GM23338 (cell line): ENCODE measurements at places on chromosomes 16 and 17. TPM values are rescaled to one million over a fixed set of nuclear protein-coding genes. Genes with fewer than 3 reads are reported as not detected.

OR3A3 gene
- not detected in 2 replicates for total RNA-seq

DNA sequence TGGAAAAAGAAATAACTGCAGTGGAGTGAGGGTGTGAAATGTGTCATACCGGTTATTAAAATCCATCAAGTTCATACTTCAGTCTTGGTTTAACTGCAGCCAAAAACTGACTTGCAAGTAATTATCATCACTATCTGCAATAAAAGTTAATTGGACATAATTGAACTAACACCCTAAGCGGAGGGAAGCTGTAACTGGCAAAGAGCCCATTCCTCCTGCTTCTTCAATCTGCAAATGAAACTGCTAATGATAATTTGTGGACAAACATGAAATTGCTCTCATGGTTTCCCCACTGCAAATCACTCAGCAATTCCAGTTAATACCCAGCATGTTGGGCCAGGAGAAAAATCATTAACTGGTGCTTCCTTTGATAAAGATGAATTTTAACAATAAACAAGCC, 46.5 kb downstream of the FAM222B start:
- no peaks in the 10 kb centered on the region for H3K36me3 ChIP-seq
- H3K4me3 ChIP-seq, result no peak overlapping the region
- DNase-seq, result no peak
- no peak overlapping the region for H3K27ac ChIP-seq
- no peaks in the 10 kb centered on the region for H3K27me3 ChIP-seq

- no peaks in the 10 kb centered on the region for H3K36me3 ChIP-seq
- H3K4me3 ChIP-seq, result no peak overlapping the region
- H3K27ac ChIP-seq, result no peak overlapping the region
- H3K4me1 ChIP-seq, result no peaks in the 10 kb centered on the region
These were observed 204.6 kb downstream of the SLC39A11 start for GRCh38 chr17:72887917-72888316.

WSCD1 gene
- 35.8 and 38.9 TPM in 2 replicates for total RNA-seq

OMG gene
- not detected in 2 replicates for total RNA-seq

GRCh38 chr17:732902-733720, 715 bp downstream of the TLCD3A start:
- peak overlapping the region; percentile 87 for H3K4me3 ChIP-seq
- no peak overlapping the region for H3K27ac ChIP-seq
- DNase-seq, result peak; percentile 71
- no peaks in the 10 kb centered on the region for H3K36me3 ChIP-seq
- peaks cover 7% of the 10 kb centered on the region; the same call in 1 of the 2 replicates for H3K27me3 ChIP-seq
- H3K4me1 ChIP-seq, result peaks cover 13% of the 10 kb centered on the region

DNA sequence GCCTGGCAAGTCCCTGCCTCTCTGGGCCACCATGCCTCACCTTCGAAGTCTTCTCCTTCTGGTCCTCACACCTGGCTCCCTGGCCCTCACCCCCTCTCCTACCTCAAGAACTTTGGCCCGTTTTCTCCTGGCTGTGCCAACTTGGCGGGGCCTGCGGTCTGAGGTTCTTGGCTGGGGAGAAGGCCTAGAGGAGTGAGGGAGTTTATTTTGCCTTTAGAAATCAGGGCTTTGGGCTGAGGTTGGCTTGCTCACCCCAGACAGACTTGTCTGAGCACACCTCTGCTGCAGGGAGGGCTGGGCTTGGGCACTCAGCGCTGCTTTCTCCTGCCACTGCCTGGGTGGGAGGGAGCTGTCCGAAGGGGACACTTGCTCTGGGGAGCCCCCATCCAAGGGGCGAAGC, 23.3 kb upstream of the TAC4 start:
- H3K27me3 ChIP-seq, result no peaks in the 10 kb centered on the region
- H3K36me3 ChIP-seq, result no peaks in the 10 kb centered on the region
- H3K27ac ChIP-seq, result no peak overlapping the region
- H3K4me1 ChIP-seq, result peaks cover 11% of the 10 kb centered on the region
- DNase-seq, result no peak
- no peak overlapping the region for H3K4me3 ChIP-seq

TSPAN10 gene
- total RNA-seq, result 0.31 and 0.66 TPM in 2 replicates

GAA gene
- 77.4 and 98.1 TPM in 2 replicates for total RNA-seq

DNA sequence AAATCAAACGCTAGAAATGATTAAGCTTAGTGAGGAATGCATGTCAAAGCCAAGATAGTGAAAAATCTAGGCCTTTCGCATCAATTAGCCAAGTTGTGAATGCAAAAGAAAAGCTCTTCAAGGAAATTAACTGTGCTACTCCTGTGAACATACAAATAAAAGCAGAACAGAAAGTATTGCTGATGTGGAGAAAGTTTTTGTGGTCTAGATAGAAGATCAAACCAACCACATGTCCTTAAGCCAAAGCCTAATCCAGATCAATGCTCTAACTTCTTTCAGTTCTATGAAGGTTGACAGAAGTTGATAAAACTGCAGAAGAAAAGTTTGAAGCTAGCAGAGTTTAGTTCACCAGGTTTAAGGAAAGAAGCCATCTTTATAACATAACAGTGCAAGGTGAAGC, 1044.6 kb downstream of the CDH11 start:
- H3K27me3 ChIP-seq, result no peaks in the 10 kb centered on the region
- DNase-seq, result no peak
- no peaks in the 10 kb centered on the region for H3K36me3 ChIP-seq
- no peaks in the 10 kb centered on the region for H3K4me1 ChIP-seq
- no peak overlapping the region for H3K27ac ChIP-seq

- H3K4me3 ChIP-seq, result no peak overlapping the region
- H3K27ac ChIP-seq, result no peak overlapping the region
- H3K4me1 ChIP-seq, result no peaks in the 10 kb centered on the region
- H3K36me3 ChIP-seq, result no peaks in the 10 kb centered on the region
These were observed 5.9 kb downstream of the RAB11FIP4 start for GRCh38 chr17:31397256-31397939.

GRCh38 chr17:58488428-58488890, 251 bp upstream of the HSF5 start:
- peak; percentile 27 for DNase-seq
- H3K4me1 ChIP-seq, result 0 out of 2 replicates have a peak, but pooled peaks cover 3% of the 10 kb centered on the region
- H3K36me3 ChIP-seq, result peaks cover 35% of the 10 kb centered on the region
- no peak overlapping the region for H3K4me3 ChIP-seq
- H3K27ac ChIP-seq, result no peak overlapping the region

DNA sequence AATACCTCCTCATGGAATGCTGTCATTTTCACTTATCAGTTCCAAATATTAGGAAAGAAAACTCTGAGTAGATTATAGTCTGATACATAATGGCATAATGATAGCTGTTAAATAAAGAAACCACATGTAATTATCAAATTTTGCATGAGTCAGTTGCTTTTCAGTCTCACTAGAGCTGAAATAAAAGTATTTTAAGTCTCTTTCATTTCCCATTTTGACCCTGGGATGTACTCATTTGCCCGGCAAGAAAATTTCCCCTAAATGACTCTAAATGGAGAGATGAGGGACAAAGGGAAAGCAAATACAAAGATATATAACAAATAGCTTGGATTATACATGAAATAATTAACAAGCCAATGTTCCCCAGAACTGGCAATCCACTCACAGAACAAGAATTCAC, 47.9 kb upstream of the CPHXL start:
- H3K27ac ChIP-seq, result no peak overlapping the region
- no peaks in the 10 kb centered on the region for H3K27me3 ChIP-seq
- DNase-seq, result no peak
- no peak overlapping the region for H3K4me3 ChIP-seq

NPIPB8 gene
- 0.14 TPM in 1 of 2 replicates, not detected in the other for total RNA-seq

GRCh38 chr17:47901423-47901822, 5.4 kb downstream of the SP2 start:
- peaks cover 42% of the 10 kb centered on the region for H3K4me1 ChIP-seq
- no peak for DNase-seq
- peak overlapping the region; percentile 33 for H3K4me3 ChIP-seq
- no peaks in the 10 kb centered on the region for H3K36me3 ChIP-seq
- no peaks in the 10 kb centered on the region for H3K27me3 ChIP-seq

ASGR1 gene
- 5.3 and 9.0 TPM in 2 replicates for total RNA-seq

GRCh38 chr17:67168496-67168895, 76.5 kb downstream of the HELZ start:
- H3K27ac ChIP-seq, result no peak overlapping the region
- no peak overlapping the region for H3K4me3 ChIP-seq
- no peaks in the 10 kb centered on the region for H3K27me3 ChIP-seq
- DNase-seq, result no peak
- H3K36me3 ChIP-seq, result peaks cover 13% of the 10 kb centered on the region; the same call in 1 of the 2 replicates

KRT13 gene
- total RNA-seq, result not detected in 2 replicates

DNA sequence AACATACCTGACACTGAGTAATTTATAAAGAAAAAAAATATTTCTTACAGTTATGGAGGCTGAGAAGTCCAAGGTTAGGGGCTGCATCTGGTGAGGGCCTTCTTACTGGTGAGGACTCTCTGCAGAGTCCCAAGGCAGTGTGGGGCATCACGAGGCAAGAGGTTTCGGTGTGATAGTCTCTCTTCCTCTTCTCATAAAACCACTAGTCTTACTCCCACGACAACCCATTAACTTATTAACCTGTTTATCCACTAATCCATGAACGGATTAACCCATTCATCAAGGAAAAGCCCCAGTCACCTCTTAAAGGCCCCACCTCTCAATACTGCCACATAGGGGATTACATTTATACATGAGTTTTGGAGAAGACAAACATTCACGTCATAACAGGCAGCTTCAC, 20.1 kb downstream of the CIITA start:
- no peaks in the 10 kb centered on the region for H3K27me3 ChIP-seq
- no peaks in the 10 kb centered on the region for H3K36me3 ChIP-seq
- DNase-seq, result no peak
- H3K27ac ChIP-seq, result no peak overlapping the region

- H3K4me1 ChIP-seq, result peaks cover 33% of the 10 kb centered on the region
- DNase-seq, result no peak
- H3K36me3 ChIP-seq, result no peaks in the 10 kb centered on the region
- peaks cover 68% of the 10 kb centered on the region for H3K27me3 ChIP-seq
- no peak overlapping the region for H3K27ac ChIP-seq
These were observed 4.3 kb upstream of the NTN1 start for GRCh38 chr17:9016941-9017552.

DNA sequence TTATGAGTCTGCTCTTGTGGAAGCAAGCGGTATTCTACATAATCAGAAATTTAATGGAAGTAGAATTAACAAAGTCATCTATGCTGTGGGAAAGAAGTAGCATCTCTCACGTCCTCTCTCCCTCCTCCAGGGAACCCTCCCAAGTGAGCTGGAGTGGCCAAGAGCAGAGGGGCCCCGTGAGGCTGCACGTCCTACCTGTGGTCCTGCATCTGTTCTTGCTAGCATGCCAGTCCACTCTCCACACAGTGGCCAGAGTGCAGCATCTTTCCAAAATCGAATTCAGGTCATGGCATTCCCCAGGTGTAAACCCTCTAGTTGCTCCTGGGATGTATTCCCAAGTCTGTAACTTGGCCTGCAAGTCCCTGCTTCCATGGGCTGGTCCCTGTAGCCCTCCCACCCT, 10.1 kb downstream of the KIAA0513 start:
- no peak for DNase-seq
- H3K4me3 ChIP-seq, result no peak overlapping the region
- H3K27ac ChIP-seq, result no peak overlapping the region
- no peaks in the 10 kb centered on the region for H3K27me3 ChIP-seq
- no peaks in the 10 kb centered on the region for H3K4me1 ChIP-seq

- no peak for DNase-seq
- H3K4me3 ChIP-seq, result no peak overlapping the region
- H3K27me3 ChIP-seq, result no peaks in the 10 kb centered on the region
- H3K4me1 ChIP-seq, result peaks cover 56% of the 10 kb centered on the region
- H3K27ac ChIP-seq, result 0 out of 2 replicates have a peak overlapping the region, but pooled peaks have one; percentile 52
These were observed 36.2 kb downstream of the CTCF start for GRCh38 chr16:67598527-67598926.

KRT17 gene
- total RNA-seq, result 0.63 TPM in 1 of 2 replicates, not detected in the other

DNA sequence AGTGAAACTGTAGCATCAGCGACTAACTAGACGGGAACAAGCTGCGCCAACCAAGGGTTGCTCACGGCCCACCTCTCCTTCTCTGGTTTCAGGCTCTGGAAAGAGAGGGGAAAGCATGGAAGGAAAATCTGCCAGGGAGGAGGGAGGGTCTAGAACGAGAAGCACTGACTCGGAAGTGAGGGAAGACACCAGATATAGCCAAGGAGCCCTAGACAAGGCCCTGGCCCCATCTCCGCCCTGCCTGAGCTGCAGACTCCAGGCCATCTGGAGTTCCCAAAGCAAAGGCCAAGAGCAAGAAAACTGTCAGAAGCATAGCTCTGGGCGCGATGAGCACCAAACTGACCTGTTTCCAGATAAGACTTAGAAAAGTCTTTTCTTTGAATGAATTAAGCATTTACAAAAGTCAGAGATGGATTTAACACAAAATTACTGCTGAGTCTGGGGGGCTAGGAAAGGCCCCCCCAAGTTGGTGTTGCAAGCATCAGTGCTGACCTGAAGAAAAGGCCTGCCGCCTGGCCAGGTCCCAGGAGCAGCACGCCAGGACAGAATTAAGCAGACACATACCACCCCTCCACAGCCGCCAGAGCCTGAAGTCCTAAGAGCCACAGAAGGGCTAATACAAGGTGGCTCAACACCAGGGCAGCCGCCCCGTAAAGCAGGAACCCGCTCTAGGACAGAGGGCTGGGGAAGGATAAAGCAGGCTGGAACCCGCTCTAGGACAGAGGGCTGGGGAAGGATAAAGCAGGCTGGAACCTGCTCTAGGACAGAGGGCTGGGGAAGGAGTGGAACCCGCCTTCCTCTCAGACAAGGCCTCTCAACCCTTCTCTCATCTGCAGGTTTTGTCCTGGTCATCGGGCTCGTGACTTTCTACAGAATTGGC, 20.7 kb downstream of the TMEM204 start:
- no peaks in the 10 kb centered on the region for H3K27me3 ChIP-seq
- no peak overlapping the region for H3K27ac ChIP-seq
- no peaks in the 10 kb centered on the region for H3K36me3 ChIP-seq
- H3K4me3 ChIP-seq, result no peak overlapping the region
- H3K4me1 ChIP-seq, result no peaks in the 10 kb centered on the region
- DNase-seq, result no peak

- no peaks in the 10 kb centered on the region for H3K27me3 ChIP-seq
- DNase-seq, result no peak
- peaks cover 51% of the 10 kb centered on the region for H3K4me1 ChIP-seq
- no peak overlapping the region for H3K4me3 ChIP-seq
- peaks cover 22% of the 10 kb centered on the region; the same call in 1 of the 2 replicates for H3K36me3 ChIP-seq
These were observed 23.8 kb downstream of the HAPSTR1 start for GRCh38 chr16:9115277-9115676.

DNA sequence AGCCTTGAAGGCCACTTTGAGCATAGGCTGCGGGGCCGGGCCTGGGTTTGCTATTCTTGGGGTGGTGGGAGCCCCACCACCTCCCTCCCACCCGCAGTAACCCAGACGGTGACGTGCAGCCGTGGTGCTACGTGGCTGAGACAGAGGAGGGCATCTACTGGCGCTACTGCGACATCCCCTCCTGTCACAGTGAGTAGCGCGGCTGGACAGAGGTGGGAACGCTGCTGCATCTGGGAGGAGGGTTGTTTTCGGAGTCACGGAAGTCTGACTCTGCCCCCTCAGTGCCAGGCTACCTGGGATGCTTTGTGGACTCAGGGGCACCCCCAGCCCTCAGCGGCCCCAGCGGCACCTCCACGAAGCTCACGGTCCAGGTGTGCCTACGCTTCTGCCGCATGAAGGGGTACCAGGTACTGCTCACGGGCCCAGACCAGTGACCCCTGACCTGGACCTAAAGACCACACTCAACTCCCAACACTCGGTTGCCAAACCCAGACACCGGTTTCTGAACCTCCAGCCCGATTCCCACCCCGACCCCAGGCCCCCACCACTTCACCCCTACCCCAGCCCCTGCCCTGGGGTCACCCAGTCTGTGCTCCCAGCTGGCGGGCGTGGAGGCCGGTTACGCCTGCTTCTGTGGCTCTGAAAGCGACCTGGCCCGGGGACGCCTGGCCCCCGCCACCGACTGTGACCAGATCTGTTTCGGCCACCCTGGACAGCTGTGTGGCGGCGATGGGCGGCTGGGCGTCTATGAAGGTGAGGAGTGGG, 2.1 kb downstream of the KREMEN2 start:
- H3K4me1 ChIP-seq, result peaks cover 20% of the 10 kb centered on the region; the same call in 1 of the 2 replicates
- no peak overlapping the region for H3K27ac ChIP-seq

FOXN1 gene
- not detected in 2 replicates for total RNA-seq
